Activated CD8-positive, alpha-beta T cell treated with anti-CD3 and anti-CD28 coated beads, Interleukin-2, amount 10 ng/mL, durations not matched to agents 7 days and 5 days (primary cell): ENCODE measurements at places on chromosomes 3 and 15. TPM values are rescaled to one million over a fixed set of nuclear protein-coding genes. Genes with fewer than 3 reads are reported as not detected.

DNA sequence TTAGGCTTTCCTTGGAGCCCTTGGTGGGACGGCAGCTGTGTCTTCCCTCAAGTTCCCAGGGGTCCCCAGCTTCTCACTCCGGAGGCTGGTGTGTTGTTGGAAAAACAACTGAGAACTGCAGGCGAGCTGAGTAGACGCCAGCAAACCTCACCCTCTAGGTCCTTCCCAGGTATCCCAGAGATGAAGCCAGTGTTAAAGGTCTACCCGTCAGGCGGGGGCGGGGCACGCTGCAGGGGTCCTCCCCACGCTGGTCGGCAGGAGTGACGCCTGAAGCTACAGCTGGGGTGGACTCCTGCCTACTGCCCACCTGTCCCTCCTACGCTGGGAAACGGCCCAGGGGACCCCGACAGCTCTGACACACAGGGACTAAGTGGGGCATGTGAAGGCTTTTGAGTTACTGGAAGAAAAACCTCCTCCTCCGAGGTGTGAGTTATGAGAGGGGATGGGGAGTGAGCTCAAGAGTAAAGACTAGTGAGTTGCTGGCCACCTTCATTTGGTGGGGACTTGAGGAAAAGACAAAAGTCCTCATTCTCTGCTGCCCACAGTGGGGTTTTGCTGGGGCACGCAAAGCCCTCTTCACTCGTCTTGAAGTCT, 32.2 kb upstream of the SNRPA1 start:
- H3K27ac ChIP-seq, result no peak overlapping the region
- peaks cover 8% of the 10 kb centered on the region for H3K4me1 ChIP-seq
- no peaks in the 10 kb centered on the region for H3K36me3 ChIP-seq
- peaks cover 12% of the 10 kb centered on the region for H3K27me3 ChIP-seq

DNA sequence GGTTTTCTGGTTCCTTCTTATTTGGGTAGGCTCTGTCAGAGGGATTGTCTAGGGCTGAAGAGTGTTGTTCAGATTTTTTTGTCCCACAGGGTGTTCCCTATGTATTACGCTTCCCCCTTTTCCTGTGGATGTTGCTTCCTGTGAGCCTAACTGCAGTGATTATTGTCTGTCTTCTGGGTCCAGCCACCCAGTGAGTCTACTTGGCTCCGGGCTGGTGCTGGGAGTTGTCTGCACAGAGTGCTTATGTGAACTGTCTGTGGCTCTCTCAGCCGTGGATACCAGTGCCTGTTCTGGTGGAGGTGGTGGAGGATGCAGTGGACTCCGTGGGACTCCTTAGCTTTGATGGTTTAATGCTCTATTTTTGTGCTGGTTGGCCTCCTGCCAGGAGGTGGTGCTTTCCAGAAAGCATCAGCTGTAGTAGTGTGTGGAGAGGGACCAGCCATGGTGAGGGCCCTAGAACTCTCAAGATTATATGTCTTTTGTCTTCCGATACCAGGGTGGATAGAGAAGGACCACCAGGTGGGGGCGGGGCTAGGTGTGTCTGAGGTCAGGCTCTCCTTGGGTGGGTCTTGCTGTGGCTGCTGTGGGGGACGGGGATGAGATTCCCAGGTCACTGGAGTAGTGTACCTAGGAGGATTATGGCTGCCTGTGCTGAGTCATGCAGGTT, 53.8 kb downstream of the CCDC66 start:
- peaks cover 64% of the 10 kb centered on the region for H3K4me1 ChIP-seq
- H3K4me3 ChIP-seq, result no peak overlapping the region
- no peaks in the 10 kb centered on the region for H3K27me3 ChIP-seq
- H3K27ac ChIP-seq, result peak overlapping the region; percentile 35
- peaks cover 80% of the 10 kb centered on the region for H3K36me3 ChIP-seq

DNA sequence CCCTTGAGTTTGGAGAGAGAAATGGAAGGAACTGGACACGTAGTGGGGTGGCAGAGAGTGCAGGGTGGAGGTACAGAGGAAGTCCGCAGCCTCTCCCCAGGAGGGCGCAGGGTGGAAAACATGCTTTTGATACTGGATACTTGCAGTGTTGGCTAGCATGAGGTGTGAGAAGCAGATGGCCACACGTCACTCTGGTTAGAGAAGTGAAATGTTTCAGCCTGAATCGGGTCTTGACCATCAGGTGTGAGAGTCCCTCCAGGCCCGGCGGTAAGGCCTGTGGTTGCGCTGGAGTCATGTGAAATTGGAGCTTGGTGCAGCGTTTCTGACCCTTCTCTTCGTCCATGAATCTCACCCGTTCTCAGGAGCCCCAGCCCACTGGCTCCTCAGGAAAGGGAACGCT, 93.1 kb downstream of the GABRG3 start:
- no peak overlapping the region for H3K27ac ChIP-seq
- H3K27me3 ChIP-seq, result no peaks in the 10 kb centered on the region
- no peak overlapping the region for H3K4me3 ChIP-seq
- no peaks in the 10 kb centered on the region for H3K36me3 ChIP-seq
- no peaks in the 10 kb centered on the region for H3K4me1 ChIP-seq

GRCh38 chr15:44075535-44075934, 119.5 kb downstream of the FRMD5 start:
- H3K4me3 ChIP-seq, result no peak overlapping the region
- peaks cover 33% of the 10 kb centered on the region for H3K27me3 ChIP-seq
- no peak for DNase-seq
- no peak overlapping the region for H3K27ac ChIP-seq
- no peaks in the 10 kb centered on the region for H3K36me3 ChIP-seq

GRCh38 chr3:105140899-105141367, 225.8 kb upstream of the ALCAM start:
- H3K4me1 ChIP-seq, result no peaks in the 10 kb centered on the region
- no peak overlapping the region for H3K4me3 ChIP-seq
- H3K36me3 ChIP-seq, result no peaks in the 10 kb centered on the region
- H3K27ac ChIP-seq, result no peak overlapping the region
- H3K27me3 ChIP-seq, result no peaks in the 10 kb centered on the region

DNA sequence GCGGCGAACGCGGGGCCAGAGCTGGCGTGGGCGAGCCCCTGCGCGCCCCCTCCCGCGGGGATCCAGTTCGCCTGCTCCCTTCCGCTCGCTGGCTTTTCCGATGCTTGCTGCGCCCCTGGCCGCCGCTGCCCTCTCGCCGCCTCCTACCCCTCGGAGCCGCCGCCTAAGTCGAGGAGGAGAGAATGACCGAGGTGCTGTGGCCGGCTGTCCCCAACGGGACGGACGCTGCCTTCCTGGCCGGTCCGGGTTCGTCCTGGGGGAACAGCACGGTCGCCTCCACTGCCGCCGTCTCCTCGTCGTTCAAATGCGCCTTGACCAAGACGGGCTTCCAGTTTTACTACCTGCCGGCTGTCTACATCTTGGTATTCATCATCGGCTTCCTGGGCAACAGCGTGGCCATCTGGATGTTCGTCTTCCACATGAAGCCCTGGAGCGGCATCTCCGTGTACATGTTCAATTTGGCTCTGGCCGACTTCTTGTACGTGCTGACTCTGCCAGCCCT, 721 bp downstream of the P2RY1 start:
- no peak for DNase-seq
- no peaks in the 10 kb centered on the region for H3K36me3 ChIP-seq
- peaks cover 49% of the 10 kb centered on the region for H3K27me3 ChIP-seq
- H3K4me1 ChIP-seq, result peaks cover 21% of the 10 kb centered on the region

DNA sequence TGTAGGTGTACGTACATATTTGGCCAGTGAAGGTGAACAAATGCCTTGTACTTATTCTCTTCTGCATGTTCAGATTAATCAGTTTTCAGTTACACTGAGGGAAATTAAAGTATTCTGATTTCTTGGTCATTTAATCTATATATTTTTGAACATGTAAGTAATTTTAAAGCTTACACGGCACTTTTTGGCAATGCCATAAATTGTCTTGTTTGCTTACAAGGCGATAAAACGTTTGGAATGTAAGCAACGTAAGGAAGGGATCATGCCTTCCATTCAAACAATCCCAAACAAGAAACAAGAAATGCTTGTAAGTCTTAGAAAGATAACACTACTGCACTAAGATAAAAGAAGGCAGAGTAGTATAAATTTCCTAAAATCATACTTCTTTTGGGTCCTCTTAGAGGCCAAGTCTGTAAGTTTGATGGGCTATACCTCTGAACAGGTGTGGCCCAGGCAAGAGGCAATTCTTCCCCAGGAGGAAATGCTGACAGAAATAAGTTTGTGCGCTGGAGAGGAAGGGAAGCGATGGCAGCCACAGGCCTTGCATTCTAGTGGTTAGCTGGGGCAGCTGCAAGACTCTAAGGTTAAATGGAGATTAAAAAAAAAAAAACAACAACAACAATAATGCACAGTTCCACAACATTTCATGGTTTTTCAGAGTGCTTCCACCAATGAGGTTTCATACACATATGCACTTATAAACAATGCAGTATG, 73.8 kb downstream of the GOLIM4 start:
- no peak for DNase-seq
- H3K4me3 ChIP-seq, result no peak overlapping the region
- no peaks in the 10 kb centered on the region for H3K27me3 ChIP-seq
- peaks cover 44% of the 10 kb centered on the region for H3K4me1 ChIP-seq
- no peak overlapping the region for H3K27ac ChIP-seq

DNA sequence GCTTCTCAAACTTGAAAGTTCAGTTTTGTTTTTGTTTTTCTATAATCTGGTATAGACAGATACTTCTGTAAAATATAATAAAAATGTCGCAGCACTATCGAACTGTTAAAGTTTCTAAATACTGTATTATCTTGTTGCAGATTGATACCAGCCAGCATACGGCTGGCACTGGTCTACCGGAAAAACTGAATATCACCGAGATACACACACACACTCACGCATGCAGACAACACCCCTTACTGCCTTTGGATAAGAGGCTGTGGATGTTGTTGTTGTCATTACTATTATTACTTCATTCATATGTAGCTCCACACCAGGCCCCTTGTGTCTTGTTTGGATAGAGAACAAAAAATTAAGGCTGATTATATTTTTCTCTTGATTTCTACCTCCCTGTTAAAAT, 32.4 kb downstream of the MAP6D1 start:
- peaks cover 51% of the 10 kb centered on the region for H3K36me3 ChIP-seq
- no peaks in the 10 kb centered on the region for H3K27me3 ChIP-seq
- H3K4me3 ChIP-seq, result no peak overlapping the region

DNA sequence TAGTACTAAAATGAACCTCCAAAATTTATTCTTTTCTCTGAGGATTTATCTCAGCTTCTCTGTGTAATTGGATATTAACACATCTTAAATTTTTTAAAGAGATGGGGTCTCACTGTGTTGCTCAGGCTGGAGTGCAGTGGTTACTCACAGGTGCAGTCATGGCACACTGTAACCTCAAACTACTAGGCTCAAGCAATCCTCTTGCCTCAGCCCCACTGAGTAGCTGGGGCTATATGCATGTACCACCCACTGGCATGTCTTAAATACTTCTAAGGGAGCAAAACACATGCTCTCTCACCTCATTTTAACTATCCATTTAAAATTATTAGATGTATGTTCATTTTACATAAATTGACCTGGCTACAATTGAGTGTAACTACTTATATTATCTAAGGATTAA, 11.3 kb upstream of the TMEM87A start:
- H3K27me3 ChIP-seq, result no peaks in the 10 kb centered on the region
- H3K4me1 ChIP-seq, result no peaks in the 10 kb centered on the region
- no peaks in the 10 kb centered on the region for H3K36me3 ChIP-seq
- DNase-seq, result no peak
- H3K27ac ChIP-seq, result no peak overlapping the region

DNA sequence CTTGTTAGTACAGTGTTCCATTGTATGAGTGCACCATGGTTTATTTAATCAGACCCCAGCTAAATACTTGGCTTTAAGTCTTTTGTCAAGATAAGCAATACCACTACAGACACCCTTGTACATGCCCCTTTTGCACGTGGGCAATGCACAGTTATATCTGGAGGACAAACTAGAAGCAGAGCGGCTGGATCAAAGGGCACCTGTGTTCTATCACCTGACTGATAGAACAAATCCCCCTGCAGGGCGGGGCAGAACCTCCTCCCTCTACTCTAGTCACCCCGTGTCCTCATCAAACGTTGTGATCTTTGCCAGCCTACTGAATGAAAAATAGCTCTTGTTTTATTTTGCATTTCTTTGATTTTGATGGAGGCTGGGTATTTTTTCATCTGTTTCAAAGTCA, 314.9 kb downstream of the TLE3 start:
- H3K27ac ChIP-seq, result no peak overlapping the region
- no peak overlapping the region for H3K4me3 ChIP-seq
- peaks cover 21% of the 10 kb centered on the region for H3K27me3 ChIP-seq
- no peaks in the 10 kb centered on the region for H3K36me3 ChIP-seq

- peaks cover 9% of the 10 kb centered on the region for H3K4me1 ChIP-seq
- no peak overlapping the region for H3K27ac ChIP-seq
- no peaks in the 10 kb centered on the region for H3K36me3 ChIP-seq
- H3K27me3 ChIP-seq, result no peaks in the 10 kb centered on the region
- no peak overlapping the region for H3K4me3 ChIP-seq
- DNase-seq, result no peak
Measured at GRCh38 chr3:126781406-126781805, 77.4 kb downstream of the CHCHD6 start.

DNA sequence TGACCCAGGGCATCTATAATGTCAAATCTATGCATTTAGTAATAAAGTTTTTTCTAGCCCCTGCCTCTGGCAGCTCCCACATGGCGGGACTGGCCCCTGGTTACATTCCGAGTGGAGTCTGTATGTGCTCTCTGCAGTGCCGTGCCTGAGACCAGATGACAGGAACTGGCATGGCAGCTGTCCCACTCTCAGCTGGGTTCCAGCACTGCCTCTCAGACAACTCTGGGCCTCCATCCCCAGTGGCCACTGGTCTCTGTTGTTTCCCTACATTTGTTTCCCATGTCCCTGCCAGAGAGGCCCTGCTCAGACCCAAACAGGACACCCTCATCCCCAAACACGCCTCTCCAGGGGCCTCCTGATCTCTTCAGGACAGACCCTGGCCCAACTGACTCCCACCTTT, 109.3 kb downstream of the OCA2 start:
- no peaks in the 10 kb centered on the region for H3K4me1 ChIP-seq
- no peaks in the 10 kb centered on the region for H3K36me3 ChIP-seq
- H3K4me3 ChIP-seq, result no peak overlapping the region
- H3K27ac ChIP-seq, result no peak overlapping the region

- no peaks in the 10 kb centered on the region for H3K36me3 ChIP-seq
- H3K27ac ChIP-seq, result no peak overlapping the region
- no peak overlapping the region for H3K4me3 ChIP-seq
- no peak for DNase-seq
- no peaks in the 10 kb centered on the region for H3K4me1 ChIP-seq
- peaks cover 3% of the 10 kb centered on the region for H3K27me3 ChIP-seq
Measured at GRCh38 chr3:188901126-188901525, 270.6 kb upstream of the TPRG1 start.

- H3K4me1 ChIP-seq, result no peaks in the 10 kb centered on the region
- H3K27ac ChIP-seq, result no peak overlapping the region
- H3K36me3 ChIP-seq, result peaks cover 11% of the 10 kb centered on the region
- DNase-seq, result no peak
- H3K27me3 ChIP-seq, result no peaks in the 10 kb centered on the region
Measured at GRCh38 chr15:51484781-51485180, 137.8 kb downstream of the DMXL2 start.

C3orf22 gene
- total RNA-seq, result not detected

TP63 gene
- total RNA-seq, result not detected

GPR149 gene
- not detected for total RNA-seq

PLA2G4F gene
- total RNA-seq, result not detected

CYP1A2 gene
- total RNA-seq, result not detected

CCR9 gene
- total RNA-seq, result not detected

PODXL2 gene
- 1.7 TPM for total RNA-seq

FAM107A gene
- not detected for total RNA-seq
